ENCODE measurements at places on chromosomes 2 and 18. TPM values are rescaled to one million over a fixed set of nuclear protein-coding genes. Genes with fewer than 3 reads are reported as not detected.

- DNase-seq = no peak
These were observed 434.4 kb upstream of the ETAA1 start for GRCh38 chr2:66962716-66963115.

The SERPINB7 gene
- not detected for total RNA-seq

The TRIB2 gene
- total RNA-seq = 109 TPM

The RGPD3 gene
- 0.28 TPM for total RNA-seq
